Colonic mucosa (tissue), 4 donors: ENCODE measurements at places on chromosomes 6 and 20. TPM values are rescaled to one million over a fixed set of nuclear protein-coding genes. Genes with fewer than 3 reads are reported as not detected.

The SNX14 gene
- 52.5 TPM for total RNA-seq

The SSTR4 gene
- total RNA-seq, result not detected

The BMP7 gene
- total RNA-seq, result 3.2 TPM

The RBBP8NL gene
- total RNA-seq, result 5.9 TPM

The TINAG gene
- total RNA-seq, result 25.1 TPM

DNA sequence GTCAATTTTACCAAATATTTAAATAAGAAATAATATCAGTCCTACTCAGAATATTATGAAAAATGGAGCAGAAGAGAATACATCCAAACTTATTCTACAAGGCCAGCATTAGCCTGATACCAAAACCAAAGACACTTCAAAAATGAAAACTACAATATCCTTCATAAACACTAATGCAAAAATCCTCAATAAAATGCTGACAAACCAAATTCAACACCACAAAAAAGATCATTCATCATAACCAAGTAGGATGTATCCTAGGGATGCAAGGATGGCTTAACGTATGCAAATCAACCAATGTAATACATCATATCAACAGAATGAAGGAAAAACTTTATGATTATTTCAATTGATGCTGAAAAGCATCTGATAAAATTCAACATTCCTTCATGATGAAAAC lies 352.4 kb upstream of the ADGRB3 start:
- H3K4me1 ChIP-seq, result no peaks in the 10 kb centered on the region
- no peaks in the 10 kb centered on the region for H3K36me3 ChIP-seq
- DNase-seq, result no peak
- H3K4me3 ChIP-seq, result no peak overlapping the region
- H3K27me3 ChIP-seq, result no peaks in the 10 kb centered on the region
- H3K27ac ChIP-seq, result no peak overlapping the region

GRCh38 chr20:21575981-21576740 lies 62.3 kb upstream of the NKX2-2 start:
- no peaks in the 10 kb centered on the region for H3K27me3 ChIP-seq
- no peaks in the 10 kb centered on the region for H3K4me1 ChIP-seq
- H3K4me3 ChIP-seq, result no peak overlapping the region

- DNase-seq, result no peak
- H3K27ac ChIP-seq, result no peak overlapping the region
- H3K36me3 ChIP-seq, result no peaks in the 10 kb centered on the region
- H3K4me1 ChIP-seq, result no peaks in the 10 kb centered on the region
These were observed 1025.0 kb upstream of the GJE1 start for GRCh38 chr6:141107591-141108160.

DNA sequence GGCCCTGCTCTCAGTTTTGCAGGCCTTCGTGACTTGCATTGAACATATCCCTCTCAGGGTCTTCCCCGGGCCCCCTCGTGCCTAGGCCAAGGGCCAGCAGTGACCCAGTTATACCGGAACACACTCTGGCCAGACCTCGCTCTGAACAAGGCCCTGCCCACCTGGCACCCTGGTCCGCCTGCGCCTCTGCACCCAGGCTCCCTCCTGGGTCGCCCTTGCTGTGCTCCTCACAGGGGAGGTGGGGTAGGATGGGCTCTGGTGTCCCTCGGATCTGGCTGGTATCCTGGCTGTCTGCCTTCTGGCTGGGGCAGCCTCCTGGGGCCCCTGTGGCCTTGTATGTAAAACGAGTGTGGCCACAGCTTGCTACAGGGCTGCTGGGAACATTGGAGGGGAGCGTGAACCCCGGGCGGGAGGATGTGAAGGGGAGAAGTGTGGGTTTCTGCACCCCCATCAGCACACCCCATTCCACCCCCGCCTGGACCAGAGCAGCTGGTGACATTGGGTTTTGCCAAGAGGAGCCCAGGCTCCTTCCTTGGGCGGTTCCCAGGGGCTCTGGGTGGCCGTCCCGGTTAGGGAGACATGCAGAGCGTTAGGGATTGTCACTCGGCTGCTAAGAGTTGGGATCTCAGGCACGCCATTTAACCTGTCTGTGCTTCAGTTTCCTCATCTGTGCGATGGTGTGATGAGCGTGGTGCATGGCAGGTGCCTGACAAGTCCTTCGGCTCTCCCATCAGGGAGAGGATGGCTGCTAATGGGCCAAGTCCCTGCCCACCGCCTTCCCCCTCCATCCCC lies 17.5 kb downstream of the SRC start:
- H3K36me3 ChIP-seq, result no peaks in the 10 kb centered on the region
- no peak overlapping the region for H3K4me3 ChIP-seq

DNA sequence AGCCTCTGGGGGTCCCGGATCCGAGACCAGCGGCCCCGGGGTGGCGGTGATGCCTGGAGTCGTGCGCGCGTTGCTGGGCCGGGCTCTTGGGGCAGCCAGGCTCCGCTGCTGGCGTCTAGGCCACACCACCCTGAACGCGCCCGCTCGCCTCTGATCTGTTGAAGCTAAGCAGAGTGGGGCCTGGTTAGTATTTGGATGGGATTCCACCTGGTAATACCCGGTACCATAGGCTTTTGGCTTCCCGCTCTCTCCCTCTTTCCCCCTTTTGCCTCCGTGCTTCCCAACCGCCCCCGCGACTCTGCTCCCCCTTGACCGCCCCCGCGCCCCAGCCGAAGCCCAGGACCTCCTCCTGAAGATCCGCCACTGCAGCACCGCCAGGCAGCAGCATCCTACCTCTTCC lies 1383.5 kb upstream of the DEFB115 start:
- H3K27me3 ChIP-seq, result no peaks in the 10 kb centered on the region
- no peaks in the 10 kb centered on the region for H3K4me1 ChIP-seq
- H3K36me3 ChIP-seq, result no peaks in the 10 kb centered on the region
- no peak for DNase-seq
- no peak overlapping the region for H3K4me3 ChIP-seq

GRCh38 chr6:776528-776931 lies 83.6 kb upstream of the EXOC2 start:
- no peaks in the 10 kb centered on the region for H3K4me1 ChIP-seq
- no peaks in the 10 kb centered on the region for H3K36me3 ChIP-seq

DNA sequence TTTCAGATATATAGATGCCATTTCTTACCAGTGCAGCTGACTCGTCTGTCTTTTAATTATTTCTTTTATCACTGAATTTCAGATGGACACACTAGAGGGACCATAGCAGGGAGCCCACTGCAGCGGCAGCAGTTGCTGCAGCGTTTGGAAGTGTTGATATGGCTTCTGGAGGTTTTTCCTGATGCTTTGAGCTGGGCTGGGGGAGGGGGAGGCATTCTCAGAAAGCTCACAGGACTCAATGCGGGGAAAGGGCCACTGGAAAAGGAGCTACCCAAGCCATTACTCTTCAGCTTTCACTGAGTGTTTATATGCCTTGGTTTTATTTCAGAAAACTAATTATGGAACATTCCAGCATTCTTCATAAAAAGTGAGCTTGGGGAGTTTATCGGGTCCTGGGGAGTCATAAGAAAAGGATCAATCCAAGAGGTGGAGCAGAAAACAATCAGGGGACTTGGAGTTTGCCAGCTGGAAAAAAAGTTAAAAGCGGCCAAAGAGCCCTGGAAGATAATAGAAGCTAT lies 740.4 kb upstream of the FLRT3 start:
- no peaks in the 10 kb centered on the region for H3K27me3 ChIP-seq
- H3K27ac ChIP-seq, result no peak overlapping the region
- H3K4me1 ChIP-seq, result no peaks in the 10 kb centered on the region
- no peaks in the 10 kb centered on the region for H3K36me3 ChIP-seq

GRCh38 chr20:49291200-49291599 lies 13.3 kb upstream of the ZNFX1 start:
- no peaks in the 10 kb centered on the region for H3K27me3 ChIP-seq
- H3K27ac ChIP-seq, result no peak overlapping the region
- H3K4me3 ChIP-seq, result no peak overlapping the region

- DNase-seq, result no peak
- no peaks in the 10 kb centered on the region for H3K36me3 ChIP-seq
- no peak overlapping the region for H3K27ac ChIP-seq
- no peak overlapping the region for H3K4me3 ChIP-seq
These were observed 70.6 kb upstream of the PHACTR1 start for GRCh38 chr6:12645941-12646340.

GRCh38 chr6:53998303-53998702 lies 112.9 kb upstream of the MLIP start:
- no peaks in the 10 kb centered on the region for H3K36me3 ChIP-seq
- H3K27me3 ChIP-seq, result no peaks in the 10 kb centered on the region
- no peak overlapping the region for H3K4me3 ChIP-seq
- no peak for DNase-seq
- no peak overlapping the region for H3K27ac ChIP-seq

- H3K4me3 ChIP-seq, result peak overlapping the region; percentile 77
- peaks cover 22% of the 10 kb centered on the region for H3K4me1 ChIP-seq
- no peaks in the 10 kb centered on the region for H3K27me3 ChIP-seq
- DNase-seq, result no peak
These were observed 568 bp downstream of the AGPAT1 start for GRCh38 chr6:32175322-32175710.
